ENCODE measurements at places on chromosomes 11 and 22. TPM values are rescaled to one million over a fixed set of nuclear protein-coding genes. Genes with fewer than 3 reads are reported as not detected.

Gene SULT4A1
- polyA plus RNA-seq: not detected

Gene NCAM1
- polyA plus RNA-seq: 1.7 TPM

Gene UQCC3
- polyA plus RNA-seq: 16.5 TPM

Gene MAPK8IP1
- polyA plus RNA-seq: 0.77 TPM

Gene FAM111B
- 3.1 TPM for polyA plus RNA-seq

Gene STK33
- polyA plus RNA-seq: 0.75 TPM
